ENCODE measurements at places on chromosomes 4 and X.

DNA sequence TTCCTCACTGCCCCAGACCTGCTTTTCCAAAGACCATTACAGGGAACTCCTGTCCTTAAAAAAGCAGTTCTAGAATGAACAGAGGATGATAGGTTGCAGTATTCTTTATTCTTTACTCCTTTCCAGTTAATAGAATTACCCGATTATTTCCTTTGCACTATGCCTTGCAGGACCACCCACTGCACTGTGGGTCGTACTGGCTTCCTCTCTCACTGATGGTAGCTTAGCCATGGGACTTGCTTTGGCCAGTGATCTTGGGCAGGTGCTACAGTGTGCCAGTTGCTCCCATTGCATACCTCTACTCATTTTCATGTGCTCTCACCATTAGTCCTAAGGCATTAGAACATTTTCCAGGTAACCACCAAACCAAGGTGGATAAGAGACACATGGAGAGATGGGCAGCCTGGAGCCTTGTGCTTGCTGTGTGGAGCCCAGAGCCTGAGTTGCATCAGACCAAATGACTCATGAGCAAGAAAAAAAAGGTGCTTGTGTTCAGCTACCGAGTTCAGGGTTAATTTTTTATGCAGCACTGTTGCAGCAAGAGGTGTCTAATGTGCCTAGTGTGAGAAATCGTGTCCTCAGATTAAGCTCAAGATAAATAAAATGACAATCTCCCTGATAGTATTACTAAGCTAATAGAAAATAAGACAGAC is 7.6 kb upstream of the UNC5C start:
- DNase-seq, result no peak

DNA sequence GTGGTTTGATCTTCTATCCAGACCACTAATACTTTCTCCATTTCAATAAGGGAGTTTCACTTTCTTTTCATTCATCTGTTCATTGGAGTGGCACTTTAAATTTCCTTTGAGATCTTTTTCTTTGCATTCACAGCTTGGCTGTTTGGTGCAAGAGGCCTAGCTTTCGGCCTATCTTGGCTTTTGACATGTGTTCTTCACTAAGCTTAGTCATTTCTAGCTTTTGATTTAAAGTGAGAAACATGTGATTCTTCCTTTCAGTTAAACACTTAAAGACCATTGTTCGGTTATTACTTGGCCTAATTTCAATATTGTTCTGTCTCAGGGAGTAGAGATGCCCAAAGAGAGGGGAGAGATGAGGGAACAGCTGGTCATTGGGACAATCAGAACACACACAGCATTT is 24.3 kb downstream of the CXCL13 start:
- DNase-seq, result no peak

- no peak for DNase-seq
Measured at GRCh38 chrX:101419489-101419888, 11.5 kb downstream of the HNRNPH2 start.

GRCh38 chr4:14115106-14115505 is 487.6 kb upstream of the BOD1L1 start:
- DNase-seq, result no peak

DNA sequence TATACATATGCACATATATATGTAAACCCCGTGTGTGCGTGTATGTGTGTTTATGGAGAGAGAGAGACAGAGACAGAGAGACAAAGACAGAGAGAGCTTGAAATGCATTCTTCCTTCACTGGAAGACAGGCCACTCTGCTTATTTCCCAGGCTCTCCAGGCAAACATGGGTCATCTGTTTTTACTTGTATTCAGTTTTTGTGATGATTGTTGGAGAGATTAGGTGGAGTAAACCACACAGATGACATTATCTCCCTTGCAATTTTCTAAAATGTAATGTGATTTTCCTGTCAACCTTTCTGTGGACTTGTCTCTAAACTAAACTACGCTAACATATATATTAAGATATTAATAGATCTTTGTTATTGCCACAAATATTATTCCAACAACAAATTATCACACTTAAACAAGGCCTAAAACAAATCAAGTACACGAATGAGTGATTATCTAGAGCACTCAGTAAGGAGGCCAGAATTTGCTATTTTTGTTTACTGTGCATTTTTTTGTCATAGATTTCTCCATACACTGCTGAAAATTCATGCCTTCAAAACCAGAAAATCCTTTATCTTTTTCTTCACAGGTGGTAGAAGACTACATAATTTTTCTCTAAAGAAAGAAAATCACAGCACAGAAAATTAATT is 251.8 kb upstream of the SLIT2 start:
- DNase-seq, result no peak

- DNase-seq, result no peak
Measured at GRCh38 chrX:46704767-46705386, 54.0 kb downstream of the SLC9A7 start.

- DNase-seq, result no peak
Measured at GRCh38 chrX:29541038-29541437, 674.3 kb upstream of the MAGEB2 start.

DNA sequence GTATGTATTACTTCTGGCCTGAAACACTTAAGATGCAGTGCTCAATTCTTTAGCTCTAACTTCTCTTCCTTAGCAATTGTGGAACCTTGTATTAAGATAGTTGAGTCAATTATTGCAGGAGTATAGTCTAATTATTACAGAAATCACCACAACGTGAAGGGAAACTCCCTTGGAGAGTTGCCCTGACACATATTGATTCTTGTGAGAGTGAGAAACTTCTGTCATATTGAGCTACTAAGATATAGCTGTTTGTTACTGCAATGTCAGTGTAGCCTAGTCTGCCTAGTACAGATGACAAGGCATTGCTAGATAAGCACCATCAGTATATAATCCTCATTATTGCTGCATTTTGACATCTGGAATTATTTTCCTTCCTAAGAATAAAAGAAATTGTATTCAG is 82.7 kb upstream of the TEX13C start:
- DNase-seq, result no peak

GRCh38 chr4:110211007-110211769 is 12.8 kb upstream of the ELOVL6 start:
- no peak for DNase-seq

DNA sequence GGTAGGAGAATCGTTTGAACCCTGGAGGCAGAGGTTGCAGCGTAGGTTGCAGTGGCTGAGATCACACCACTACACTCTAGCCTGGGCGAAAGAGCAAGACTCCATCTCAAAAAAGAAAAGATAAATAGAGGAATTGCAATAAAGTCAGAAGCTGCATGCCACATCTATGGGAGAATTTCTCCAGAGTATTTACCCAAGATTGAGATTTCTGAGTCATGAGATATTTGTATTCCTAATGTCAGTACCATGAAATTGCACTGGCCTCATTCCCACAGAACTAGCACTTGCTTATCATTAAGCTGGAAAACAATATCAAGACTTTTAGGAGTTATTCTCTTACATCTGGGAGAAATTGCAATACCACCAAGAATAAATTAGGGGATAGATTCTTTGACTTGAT is 37.4 kb downstream of the ASIC5 start:
- no peak for DNase-seq

- no peak for DNase-seq
Measured at GRCh38 chr4:132101526-132101925, 1047.6 kb upstream of the PCDH10 start.

- no peak for DNase-seq
Measured at GRCh38 chrX:150363561-150364346, 637 bp downstream of the MAMLD1 start.

DNA sequence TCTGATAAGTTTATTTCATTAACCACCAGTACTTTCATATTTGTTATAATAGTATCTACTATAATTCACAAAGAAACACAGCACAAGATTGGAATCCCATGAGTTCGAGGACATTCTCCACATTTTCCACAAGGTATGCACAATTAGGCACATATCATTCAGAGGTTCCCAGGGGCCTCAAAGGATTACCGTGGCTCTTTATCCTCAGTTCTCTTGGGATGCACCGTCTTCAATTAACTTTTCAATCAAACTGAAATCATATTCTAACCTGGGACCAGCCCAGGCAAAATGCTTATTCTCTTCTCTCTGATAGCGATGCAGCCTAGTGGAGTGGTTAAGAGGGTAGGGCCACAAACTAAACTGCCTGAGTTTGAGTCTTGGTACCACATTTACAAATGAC is 242.6 kb upstream of the RASGEF1B start:
- DNase-seq, result no peak

- DNase-seq, result no peak
Measured at GRCh38 chr4:40962551-40963180, 212.9 kb downstream of the NSUN7 start.

GRCh38 chrX:40009890-40010289 is 87.9 kb downstream of the BCOR start:
- no peak for DNase-seq

GRCh38 chr4:67651536-67651935 is 49.4 kb downstream of the UBA6 start:
- no peak for DNase-seq

GRCh38 chr4:8666581-8666980 is 74.0 kb downstream of the CPZ start:
- DNase-seq, result no peak

- DNase-seq, result no peak
Measured at GRCh38 chr4:77776182-77777134, 42.7 kb downstream of the CNOT6L start.

DNA sequence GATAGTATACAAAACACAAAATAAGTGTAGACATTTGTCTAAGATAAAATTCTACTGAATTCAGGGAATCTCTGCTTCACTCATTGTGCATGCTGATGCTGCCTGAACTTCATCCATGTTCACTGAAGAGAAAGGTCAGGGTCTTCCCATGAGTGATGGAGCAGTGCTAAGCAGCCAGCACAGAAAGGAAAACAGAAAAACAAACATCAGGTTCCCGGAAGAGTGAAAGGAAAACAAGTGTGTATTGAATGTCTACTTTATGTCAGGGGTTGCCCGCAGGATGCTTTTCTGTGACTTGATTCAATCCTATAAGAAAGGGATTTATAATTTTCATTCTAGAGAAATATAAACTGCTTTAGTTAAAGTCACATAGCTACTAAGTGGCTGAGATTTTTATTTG is 522.4 kb downstream of the RAB28 start:
- DNase-seq, result no peak

- no peak for DNase-seq
Measured at GRCh38 chrX:10077425-10078188, 79.2 kb upstream of the CLCN4 start.

GRCh38 chrX:149987613-149988012 is 49.3 kb upstream of the EOLA2 start:
- no peak for DNase-seq

DNA sequence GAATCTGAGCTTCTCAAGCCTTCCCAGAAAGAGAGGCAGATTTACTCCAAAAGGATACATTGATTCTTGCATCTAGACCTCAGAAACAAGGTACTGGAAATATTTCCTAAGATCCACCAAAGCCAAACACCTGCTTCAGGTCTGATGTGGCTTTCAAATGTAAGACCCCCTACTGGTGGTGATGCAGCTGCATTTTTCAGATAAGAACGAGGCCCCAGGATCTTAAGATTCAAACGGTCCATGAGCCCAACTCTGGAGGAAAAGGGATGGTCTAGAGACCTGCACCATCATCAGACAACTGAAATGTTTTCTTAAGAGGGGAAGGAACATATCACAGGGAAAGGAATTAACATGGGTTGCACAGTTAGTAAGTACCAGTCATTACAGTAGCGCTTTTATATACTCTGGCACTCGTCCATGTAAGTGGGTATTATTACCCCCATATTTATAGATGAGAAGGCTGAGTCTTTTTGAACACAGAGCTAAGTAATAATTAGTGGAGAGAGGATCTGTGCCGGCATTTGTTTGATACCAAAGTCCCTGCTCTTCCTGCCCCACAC is 73.7 kb downstream of the LEF1 start:
- DNase-seq, result no peak

DNA sequence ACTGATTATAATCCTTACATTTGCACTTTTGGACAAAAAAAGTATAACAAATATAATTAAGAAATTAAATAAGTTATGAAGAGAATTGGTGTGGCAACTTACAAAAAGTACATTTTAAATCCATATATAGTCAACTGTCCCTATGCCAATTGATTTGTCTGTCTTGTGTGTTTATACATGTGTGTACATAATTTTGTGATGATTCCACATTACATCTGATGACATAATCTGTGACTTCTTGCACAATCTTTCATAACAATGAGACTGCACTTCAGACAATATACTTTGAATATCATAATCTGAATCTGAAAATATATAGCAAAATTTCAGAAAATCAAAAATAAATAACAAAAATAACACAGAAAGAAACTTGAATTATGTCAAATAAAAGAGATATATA is 953.4 kb downstream of the FAT4 start:
- no peak for DNase-seq

All from stimulated activated CD4-positive, alpha-beta T cell treated with anti-CD3 and anti-CD28 coated beads, Interleukin-1b, Interleukin-23, amount 100 ng/mL, for 1 hour (primary cell).